Colonic mucosa (tissue), 4 donors: ENCODE measurements at places on chromosomes 13 and 19.

DNA sequence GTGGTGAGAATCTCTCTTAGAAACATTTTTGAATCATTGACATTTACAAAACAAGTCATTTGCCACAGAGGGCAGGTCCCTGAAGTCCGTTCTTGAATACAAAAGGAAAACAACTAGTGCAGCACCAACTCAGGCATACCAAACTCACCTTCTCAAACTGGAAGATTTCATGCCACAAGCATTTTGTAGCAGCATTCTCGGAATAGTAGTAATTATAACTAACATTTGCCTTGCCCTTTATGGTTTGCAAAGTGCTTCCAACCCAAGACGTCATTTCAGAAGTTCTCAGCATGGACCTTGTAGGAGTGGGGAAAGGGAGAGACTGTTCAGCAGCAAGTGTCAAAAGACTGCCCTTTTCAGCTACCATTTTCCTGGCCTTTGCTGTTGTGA, 344.6 kb downstream of the RFC3 start:
- DNase-seq: no peak

- DNase-seq: no peak
Observed at GRCh38 chr13:98845742-98846141, 93.3 kb upstream of the SLC15A1 start.

- DNase-seq: no peak
Observed at GRCh38 chr13:43815204-43815603, 28.4 kb upstream of the ENOX1 start.

- peak; percentile 74 for DNase-seq
Observed at GRCh38 chr19:11578258-11579142, 1.1 kb upstream of the ACP5 start.

DNA sequence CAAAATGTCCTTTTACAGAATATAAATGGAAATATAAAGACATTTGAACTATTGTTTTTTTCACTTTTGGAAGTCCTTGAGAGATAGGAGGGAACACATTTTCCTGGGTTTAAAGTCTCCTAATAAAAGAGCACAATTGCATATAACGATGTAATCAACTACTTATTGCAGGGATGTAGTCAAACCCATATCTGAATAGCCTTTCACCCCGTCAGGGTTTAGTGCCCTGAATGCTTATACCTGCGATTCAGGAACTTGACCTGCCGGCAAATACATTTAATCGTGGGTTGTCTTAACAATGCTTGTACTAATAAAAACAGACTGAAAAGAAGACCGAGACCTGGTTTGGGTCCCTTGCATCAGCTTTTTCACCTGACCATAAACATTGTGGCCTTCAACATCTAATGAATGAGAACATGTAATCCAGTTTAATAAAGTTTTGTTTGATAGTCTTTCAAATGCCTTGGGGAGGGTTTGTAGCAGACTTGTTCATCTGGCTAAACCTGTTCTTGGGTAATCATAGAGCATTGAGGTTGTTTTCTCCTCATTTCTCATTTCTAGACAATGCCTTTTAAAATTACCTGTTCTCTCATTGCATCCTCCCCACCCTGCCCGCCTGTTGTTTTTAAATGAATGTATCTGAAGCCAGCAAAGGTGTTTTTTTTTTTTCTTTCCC, 7.0 kb downstream of the KLF5 start:
- DNase-seq: peak; percentile 66

DNA sequence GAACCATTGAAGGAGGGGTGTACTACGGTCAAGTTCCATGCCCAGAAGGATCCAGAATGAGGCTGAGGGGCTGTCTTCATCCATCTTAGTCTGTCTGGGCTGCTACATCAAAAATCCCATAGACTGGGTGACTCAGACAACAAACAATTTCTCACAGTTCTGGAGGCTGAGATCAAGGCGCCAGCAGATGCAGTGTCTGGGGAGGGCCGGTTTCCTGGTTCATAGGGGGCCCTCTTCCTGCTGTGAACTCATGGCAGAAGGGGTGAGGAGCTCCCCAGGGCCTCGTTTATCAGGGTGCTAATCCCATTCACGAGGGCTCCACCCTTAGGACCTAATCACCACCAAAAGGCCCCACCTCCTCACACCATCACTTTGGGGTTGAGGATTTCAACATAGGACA, 14.7 kb upstream of the KCTD15 start:
- no peak for DNase-seq

DNA sequence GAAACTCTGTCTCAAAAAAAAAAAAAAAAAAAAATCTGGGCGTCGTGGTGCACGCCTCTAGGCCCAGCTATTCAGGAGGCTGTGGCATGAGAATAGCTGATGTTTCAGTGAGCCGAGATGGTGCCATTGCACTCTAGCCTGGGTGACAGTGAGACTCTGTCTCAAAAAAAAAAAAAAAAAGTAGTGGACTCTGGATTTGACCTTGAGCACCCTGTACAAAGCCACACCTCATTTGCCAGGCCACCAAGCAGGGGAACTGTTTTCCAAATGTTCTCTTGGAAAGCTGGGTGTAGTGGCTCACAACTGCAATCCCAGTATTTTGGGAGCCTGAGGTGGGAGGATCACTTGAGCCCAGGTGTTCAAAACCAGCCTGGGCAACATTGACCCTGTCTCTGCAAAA, 3.8 kb upstream of the ZNF555 start:
- DNase-seq: no peak

DNA sequence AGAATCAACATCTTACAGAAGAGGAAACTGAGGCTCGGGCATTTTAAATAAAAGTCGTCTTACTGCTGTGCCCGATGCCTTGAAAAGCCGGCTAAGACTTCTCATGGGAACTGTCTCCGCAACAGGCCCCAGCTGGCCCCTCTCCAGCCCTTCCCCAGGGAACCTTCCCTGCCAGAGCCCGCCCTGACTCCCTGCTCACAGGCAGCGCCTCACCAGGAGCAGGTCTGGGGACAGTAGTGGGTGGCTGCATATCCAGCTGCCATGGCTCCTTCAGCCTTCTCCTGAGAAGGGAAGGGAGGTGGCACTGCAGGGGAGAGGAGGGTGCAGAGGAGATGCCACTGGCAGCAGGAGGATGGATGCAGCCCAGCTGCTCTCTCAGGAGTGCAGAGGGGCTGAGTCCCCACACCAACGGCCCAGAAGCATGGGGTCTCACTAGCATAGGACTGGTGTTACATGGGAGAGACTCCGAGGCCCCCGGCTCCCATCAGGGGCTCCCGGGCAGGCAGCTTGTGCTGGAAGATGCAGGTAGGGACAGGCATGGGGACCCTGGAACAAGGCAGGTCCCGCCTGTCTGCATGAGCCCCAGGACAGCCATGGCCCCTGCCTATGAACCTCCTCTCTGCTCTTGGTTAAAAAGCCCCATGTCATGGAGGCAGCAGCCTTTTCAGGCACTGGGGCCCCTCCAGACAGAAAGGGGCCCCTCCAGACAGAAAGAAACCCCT, 216.4 kb upstream of the SGCG start:
- no peak for DNase-seq

GRCh38 chr19:51693819-51694218, 689 bp downstream of the SPACA6 start:
- DNase-seq: no peak

DNA sequence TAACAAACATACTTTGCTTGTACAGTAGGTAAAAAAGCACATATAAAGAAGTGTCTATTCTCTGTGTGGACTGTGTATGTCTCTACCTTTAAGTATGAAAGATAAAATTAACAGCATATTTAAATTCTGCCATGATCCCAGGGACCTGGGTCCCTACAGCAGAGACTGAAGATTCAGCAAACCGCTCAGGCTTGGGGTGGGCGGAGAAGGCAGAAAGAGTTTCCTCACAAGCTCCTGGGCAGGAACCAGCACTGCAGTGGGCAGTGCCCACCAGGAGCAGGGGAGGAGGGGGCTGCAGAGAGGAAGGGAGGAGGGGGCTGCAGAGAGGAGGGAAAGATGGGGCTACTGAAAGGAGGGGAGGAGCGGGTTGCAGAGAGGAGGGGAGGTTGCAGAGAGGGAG, 44.6 kb upstream of the GRTP1 start:
- no peak for DNase-seq

- DNase-seq: peak; percentile 88
Observed at GRCh38 chr19:18388100-18388959, 2.4 kb downstream of the GDF15 start.

GRCh38 chr19:6288737-6289136, 9.0 kb upstream of the MLLT1 start:
- no peak for DNase-seq

- DNase-seq: no peak
Observed at GRCh38 chr13:98493042-98493712, 83.7 kb downstream of the STK24 start.

GRCh38 chr13:41500511-41500910, 43.2 kb downstream of the RGCC start:
- no peak for DNase-seq

GRCh38 chr19:49157445-49158224, at the start of gene TRPM4:
TRPM4 (plus strand) TSS chr19:49157792; CDS start chr19:49157867, 75 bp downstream.
- peak; percentile 98 for DNase-seq

DNA sequence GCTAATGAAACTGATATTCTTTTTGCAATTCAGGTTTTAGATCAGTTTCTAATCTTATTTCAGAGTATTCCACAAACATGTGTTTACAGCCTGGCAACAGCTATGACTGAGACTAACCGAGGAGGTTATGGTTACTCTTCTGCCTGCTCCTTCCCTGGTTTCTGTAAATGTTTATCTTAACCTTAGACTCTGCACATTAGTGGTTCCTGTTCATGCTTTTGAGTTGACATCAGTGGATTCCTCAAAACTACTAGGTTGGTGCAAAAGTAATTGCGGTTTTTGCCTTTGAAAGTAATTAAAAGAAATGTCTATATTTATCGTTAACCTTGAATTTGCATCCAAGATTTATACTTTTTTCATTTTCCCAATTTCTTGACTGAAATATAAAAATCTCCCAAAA, 237.0 kb upstream of the TSHZ3 start:
- DNase-seq: no peak

DNA sequence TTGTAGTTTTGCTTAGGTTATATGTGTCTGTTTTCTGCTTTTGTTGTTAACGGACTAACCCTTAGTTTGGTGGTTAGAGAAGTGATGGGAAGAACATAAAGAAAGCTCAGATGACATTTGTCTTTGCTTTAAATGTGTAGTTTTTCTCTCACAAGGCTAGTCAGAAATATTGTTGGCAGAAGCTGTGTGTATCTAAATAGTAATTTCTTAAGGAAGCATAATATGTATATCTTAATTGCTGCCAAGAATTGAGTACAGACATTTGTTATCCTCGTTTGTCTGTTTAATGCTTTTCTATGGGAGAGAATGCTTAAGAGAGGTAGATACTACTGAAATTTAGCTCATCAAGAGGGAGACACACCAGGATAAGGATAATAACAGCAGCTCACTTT, 2.7 kb downstream of the RGCC start:
- no peak for DNase-seq

- no peak for DNase-seq
Observed at GRCh38 chr13:109154546-109154945, 525.1 kb downstream of the MYO16 start.

DNA sequence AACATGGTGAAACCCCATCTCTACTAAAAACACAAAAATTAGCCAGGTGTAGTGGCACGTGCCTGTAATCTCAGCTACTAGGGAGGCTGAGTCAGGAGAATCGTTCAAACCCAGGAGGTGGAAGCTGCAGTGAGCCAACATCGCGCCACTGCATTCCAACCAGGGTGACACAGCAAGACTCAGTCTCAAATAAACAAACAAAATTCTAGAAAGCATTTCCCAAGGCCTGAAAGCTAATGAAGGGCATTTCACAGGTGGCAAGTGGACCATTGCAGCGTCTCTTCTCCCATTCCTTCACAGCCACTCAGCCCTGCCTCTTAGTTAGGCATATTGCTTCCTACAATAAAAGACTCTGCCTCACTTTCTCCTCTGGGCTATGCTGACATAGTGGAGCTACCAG, 13.5 kb upstream of the RXFP2 start:
- DNase-seq: no peak

DNA sequence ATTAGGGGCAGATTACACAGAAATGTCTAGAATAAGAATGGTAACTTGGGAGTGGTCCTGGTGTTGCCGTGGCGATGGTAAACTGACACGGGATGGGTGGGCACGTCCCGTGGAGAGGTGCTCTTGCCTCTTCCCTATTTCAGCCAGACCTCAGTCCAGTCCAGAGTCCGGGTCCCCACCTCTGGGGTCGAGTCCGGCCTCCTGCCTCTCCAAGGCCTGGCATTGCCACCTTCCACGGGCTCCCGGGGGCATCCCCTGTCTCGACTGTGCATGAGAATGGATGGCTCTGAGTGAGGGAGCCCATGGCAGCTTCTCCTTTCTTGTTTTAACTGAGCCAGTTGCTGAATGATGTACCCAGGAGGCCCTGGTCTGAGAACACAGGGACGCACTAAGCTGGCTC, 142.3 kb downstream of the SOX1 start:
- no peak for DNase-seq

GRCh38 chr19:36009220-36009619, 607 bp upstream of the SYNE4 start:
- DNase-seq: peak; percentile 72

- no peak for DNase-seq
Observed at GRCh38 chr13:36421447-36421846, 10.8 kb upstream of the CCNA1 start.

GRCh38 chr13:112964971-112965492, 4.0 kb upstream of the MCF2L start:
- DNase-seq: no peak

DNA sequence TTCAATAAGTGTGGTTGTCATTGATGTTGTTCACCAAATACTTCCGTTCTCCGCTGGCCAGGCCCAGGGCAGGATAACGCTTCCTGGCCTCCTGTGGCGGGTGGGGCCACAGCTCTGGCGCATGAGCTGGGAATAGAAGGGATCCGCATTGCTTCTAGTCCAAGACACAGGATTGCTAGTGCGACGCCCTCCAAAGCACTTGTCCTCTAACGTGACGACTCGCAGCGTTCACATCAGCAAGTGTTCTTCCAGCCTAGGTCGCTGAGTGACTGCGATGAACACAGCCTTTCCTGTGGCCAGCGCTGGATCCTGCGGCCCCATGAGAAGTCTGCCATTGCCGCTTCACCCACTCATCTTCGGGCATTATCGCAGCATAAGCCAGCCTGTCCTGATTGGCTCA, 39.4 kb downstream of the VSTM2B start:
- no peak for DNase-seq

DNA sequence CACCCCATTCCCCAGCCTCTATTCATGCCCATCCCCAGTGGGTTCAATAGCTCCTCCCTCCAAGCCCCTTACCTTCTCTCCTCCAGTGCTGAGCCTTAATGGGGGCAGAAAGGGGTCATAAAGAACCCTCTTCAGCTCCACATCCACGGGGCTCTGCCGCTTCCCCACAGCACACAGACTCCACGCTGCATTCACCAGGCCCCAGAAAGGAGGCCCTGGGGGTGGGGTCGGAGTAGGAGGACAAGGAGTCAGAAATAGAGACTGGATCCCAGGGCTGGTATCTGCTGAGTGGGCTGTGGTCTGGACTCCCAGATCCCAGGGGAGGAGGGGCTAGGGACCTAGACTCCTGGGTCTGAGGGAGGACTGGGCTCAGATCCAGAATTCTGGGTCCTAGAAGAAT, 1.6 kb downstream of the CA11 start:
- no peak for DNase-seq

- peak; percentile 35 for DNase-seq
Observed at GRCh38 chr13:109145631-109146030, 516.2 kb downstream of the MYO16 start.
